ENCODE measurements at places on chromosomes 7 and 10.
A peak's percentile ranks its signal among the peaks of the same experiment; 100 is the strongest.

DNA sequence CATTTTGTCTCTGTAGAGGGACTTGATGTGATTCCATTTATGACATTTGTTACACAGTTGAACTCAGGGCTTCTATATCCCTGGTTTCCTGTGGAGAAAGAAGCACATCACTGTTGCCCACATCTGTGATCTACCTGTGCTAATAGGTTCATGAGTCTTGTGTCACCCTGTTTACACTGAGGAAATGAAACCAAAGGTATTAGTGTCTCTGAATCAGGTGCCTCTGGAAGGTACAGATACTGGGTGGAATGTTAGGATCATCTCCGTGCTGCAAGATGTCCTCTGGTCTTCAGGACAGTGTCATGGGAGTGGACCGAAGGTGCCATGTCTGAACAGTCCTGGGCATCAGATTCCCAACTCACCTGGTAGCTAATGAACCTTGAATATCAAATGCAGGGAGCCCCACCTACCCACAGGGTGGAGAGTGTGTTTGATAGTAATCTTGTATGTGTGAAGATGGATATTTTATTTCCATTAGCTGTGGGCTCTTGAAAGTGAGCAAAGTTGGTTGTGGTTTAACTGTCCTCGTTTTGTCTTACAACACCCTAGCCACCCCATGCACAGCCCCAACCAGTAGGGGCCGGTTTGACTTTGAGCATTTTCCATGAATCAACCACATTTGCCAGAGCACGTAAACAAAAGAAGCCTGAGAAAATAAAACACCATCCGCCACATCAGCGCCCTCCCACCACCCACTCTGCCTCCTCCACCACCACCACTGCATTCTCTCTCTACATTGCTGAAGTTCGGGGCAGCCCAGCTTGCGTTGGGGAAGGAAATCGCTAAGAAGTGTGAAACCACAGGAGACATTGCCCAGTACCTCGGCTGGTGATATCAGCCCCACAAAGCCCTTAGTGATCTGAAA, 40.7 kb downstream of the TARP start:
- DNase-seq, result no peak

- no peak for DNase-seq
These were observed 496.2 kb upstream of the SEMA3D start for GRCh38 chr7:85682833-85683620.

DNA sequence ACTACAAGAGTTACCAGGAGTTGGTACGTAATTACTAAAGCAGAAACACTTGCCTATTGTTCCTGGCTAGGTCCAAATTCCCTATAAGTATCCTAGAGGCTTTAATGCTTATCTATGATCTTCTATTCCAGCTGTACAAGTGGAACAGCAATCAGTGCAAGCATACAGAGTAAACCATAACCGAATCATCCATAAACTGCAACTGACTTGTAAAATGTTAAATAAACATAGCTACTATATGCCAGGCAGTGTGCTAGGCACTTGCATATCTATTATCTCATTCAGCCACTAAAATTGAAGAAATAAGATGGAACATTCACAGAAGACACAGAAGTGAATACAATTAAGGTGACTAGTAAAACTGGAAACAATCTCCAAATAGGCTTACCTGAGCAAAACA, 55.7 kb downstream of the IRF5 start:
- no peak for DNase-seq

- DNase-seq, result no peak
These were observed 13.6 kb downstream of the IRF5 start for GRCh38 chr7:128951296-128951695.

GRCh38 chr10:112843623-112844022, 106.4 kb upstream of the TCF7L2 start:
- no peak for DNase-seq

GRCh38 chr7:91276909-91277308, 12.7 kb downstream of the FZD1 start:
- no peak for DNase-seq

- no peak for DNase-seq
These were observed 321.9 kb upstream of the NPVF start for GRCh38 chr7:25550149-25550548.

DNA sequence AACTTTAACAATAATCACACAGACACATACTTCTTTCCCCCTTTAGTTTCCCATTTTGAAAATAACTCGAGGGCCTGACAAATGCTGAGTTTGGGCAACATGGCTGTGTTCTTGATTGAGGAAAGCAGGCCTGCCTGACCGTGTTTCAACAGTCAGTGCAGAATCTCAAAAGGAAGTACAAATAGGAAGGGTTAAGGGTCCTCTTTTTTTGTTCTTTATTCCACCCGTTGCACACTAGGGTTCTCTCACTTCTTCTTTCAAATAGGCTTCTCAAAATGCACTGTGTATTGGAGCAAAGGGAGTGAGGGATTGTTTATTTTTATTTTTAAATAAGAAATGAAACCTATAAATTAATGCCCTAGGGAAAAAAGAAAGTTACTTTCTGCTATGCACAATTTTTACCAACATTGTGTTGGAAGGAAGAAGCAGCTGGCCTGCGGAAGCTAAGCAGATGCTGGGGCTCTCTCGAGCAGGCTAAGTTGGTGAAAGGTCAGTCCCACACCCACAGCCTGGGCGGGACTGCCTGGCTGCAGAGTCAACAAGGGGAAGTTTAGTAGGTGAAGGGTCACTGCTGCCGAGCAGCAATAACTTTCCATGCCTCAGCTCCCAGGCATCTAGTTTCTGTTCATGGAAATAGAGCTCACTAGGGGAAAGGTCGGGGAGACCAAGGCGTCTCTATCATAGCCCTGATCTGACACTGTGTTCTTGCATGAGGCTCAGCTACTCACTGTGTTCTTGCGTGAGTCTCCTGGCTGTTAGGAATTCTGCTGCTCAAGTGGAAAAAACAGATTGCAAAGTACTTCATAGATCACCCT, 12.2 kb upstream of the PDK4 start:
- peak; percentile 52 for DNase-seq

GRCh38 chr10:116157485-116157884, 115.5 kb downstream of the GFRA1 start:
- no peak for DNase-seq

DNA sequence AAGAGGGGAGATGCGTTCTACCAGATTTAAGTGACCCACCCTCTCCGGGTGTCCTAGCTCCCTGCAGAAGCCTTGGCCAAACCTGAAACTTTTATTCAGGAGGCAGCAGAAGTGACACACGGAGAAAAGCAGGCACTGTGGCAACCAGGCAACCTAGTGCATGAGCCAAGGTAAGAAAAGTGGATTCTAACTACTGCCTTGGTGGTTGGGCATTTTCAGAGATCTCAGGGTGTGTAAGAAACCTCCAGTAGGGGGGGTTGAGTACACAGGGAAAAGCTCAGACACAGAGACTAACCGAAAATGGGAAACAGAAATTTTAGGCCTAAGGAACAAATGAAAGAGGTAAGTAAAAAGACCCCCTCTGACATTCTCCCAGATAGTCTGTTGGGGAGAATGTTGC, 645.7 kb downstream of the ANKRD7 start:
- DNase-seq, result no peak

GRCh38 chr10:14565199-14565598, 209.5 kb downstream of the FAM107B start:
- no peak for DNase-seq

GRCh38 chr10:13698217-13698616, 111.5 kb downstream of the PRPF18 start:
- no peak for DNase-seq

DNA sequence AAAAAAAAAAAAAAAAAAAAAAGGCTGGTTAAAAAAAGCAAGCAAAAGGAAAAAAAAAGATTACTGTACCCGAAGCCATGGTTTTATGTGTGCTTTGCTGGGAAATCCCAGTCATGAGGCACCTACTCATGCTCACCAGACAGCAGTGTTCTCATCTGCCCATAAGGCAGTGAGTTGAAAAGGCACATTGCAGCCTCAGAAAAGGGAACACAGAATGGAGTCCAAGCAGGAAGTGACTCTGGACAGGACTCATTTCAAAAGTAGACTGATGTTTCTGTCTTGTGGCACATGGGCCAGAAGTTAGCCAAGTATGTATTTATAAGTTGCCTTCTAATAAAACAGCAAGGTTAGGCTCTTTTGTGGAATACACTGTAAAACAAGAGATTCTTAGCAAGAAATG, 40.2 kb downstream of the PDSS1 start:
- DNase-seq, result no peak

DNA sequence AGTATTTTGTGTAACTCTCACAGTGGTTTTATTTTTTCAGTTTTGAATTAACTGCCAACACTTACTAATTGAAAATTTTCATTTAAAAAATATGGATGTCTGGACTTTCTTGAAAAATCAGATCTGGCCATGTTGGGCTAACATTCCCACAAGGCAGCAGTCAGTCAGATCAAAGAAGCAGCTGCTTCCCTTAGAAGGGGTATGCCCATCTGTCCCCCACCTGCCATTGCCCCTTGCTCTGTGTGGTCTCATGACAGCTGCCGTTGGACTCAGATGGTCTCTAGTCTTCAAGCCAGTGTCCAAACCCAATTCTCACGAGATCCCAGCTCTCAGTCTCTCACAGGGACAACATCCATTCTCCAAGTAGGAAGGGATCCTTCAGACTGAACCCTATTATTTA, 212.1 kb upstream of the GHITM start:
- no peak for DNase-seq

- no peak for DNase-seq
These were observed 34.7 kb downstream of the SVIL start for GRCh38 chr10:29600067-29600466.

- DNase-seq, result no peak
These were observed 118.7 kb downstream of the RALA start for GRCh38 chr7:39741942-39742623.

GRCh38 chr10:80172896-80173295, 32.4 kb downstream of the ANXA11 start:
- DNase-seq, result no peak

DNA sequence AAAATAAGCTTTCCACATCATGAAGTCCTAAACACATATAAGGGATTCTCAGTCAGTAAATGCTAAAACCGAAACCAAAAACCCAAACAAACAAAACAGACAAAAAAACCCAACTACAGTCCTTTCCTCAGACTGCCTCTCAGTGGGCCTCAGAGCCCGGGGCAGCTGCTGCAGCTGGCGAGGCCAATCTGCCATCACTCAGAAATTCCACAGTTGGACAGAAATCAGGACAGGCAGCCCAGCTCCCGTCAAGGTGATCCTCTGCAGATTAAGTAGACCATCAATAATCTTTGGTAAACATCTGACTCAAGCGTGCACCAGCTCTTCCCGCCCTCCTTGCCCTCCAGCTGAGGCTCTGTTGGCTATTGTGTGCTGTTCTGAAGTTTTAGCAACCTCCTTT, 142.2 kb downstream of the ATXN7L1 start:
- no peak for DNase-seq

DNA sequence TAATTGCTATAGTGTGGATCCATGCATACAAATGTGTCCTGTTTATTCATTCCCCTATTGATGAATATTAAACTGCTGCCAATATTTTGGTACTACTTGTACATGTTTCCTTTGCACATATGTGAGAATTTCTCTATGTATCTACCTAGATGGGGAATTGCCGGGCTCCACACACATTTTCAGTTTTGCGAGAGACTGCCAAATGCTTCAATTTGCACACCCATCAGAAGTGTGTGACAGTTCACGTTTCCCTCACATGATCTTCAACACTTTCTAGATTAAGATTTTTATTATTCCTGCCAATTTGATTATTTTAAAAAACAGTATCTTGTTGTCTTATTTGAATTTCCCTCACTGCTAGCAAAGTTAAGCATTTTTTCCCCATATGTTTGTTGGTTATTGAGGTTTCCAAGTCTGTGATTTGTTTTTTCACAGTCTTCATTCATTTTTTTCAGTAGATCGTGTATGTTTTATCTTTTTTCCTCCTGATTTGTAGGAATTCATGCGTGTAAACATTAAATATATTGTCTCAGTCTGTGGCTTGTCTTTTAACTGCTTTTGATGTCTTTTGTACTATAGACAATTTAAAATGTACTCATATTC, 2.4 kb upstream of the KLF14 start:
- DNase-seq, result no peak

DNA sequence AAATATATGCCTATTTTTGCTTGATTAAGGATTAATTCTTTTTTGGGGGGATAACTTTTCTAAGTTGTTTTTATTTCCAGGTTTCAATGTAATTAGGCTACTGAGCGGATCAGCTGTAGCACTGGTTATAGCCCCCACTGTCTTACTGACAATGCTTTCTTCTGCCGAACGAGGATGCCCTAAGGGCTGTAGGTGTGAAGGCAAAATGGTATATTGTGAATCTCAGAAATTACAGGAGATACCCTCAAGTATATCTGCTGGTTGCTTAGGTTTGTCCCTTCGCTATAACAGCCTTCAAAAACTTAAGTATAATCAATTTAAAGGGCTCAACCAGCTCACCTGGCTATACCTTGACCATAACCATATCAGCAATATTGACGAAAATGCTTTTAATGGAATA, 1.0 kb downstream of the LRRTM3 start:
- DNase-seq, result peak; percentile 67

DNA sequence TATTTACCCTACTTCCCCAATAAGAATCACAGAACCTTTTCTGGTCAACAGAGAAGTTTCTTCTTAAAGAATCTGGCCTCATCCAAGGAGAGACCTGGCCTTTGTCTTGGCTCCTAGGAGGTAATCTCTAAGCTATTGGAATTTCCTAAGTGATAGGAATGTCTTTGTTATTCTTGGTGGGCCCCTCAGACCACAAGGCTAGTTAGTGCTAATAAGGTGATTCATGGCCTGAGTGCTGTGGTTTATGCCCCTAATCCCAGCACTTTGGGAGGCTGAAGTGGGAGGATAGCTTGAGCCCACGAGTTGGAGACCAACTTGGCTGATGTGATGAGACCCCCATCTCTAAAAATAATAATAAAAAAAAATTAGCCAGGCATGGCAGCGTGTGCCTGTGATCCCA, 60.0 kb upstream of the CYP2C18 start:
- no peak for DNase-seq

GRCh38 chr7:67896721-67897120, 900.1 kb downstream of the TYW1 start:
- DNase-seq, result no peak

GRCh38 chr10:89889606-89890005, 188.2 kb downstream of the KIF20B start:
- DNase-seq, result no peak

DNA sequence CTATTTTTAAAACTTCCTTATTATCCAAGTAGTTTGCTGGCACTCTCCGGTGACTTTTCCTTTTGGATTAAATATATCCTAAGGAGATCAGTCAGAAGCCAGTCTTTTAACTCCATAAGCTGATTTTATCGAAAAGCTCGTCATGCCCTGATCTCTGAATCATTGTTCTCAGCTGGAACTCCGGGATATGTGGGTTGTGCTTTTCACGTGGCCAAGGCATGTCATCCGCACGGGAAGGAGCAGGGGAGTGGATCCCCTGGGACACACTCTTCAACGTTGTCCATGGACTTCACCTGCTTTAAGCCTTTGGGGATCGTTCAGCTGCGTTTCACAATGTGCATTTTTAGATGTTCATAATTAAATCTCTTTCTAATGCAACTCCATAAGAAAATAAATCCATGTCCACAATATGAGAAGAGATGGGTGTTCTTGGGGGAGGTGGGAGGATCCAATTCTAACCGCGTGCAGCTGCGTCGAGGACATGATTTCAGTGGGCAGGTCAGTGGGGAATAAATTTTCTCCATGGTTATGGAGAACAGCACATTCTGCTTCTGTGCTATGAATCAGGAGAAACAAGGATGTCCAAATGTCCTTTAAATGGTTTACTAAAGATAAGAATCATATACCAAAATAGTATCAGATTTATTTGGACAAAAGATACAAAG, 229.5 kb upstream of the ADARB2 start:
- DNase-seq, result no peak
